ENCODE measurements at places on chromosomes 2 and 18.
A peak's percentile ranks its signal among the peaks of the same experiment; 100 is the strongest.

- peaks cover 4% of the 10 kb centered on the region for H3K4me1 ChIP-seq
- H3K36me3 ChIP-seq, result peaks cover 1% of the 10 kb centered on the region
- H3K27me3 ChIP-seq, result peaks cover 14% of the 10 kb centered on the region
- no peak overlapping the region for H3K4me3 ChIP-seq
- H3K27ac ChIP-seq, result no peak overlapping the region
These were observed 44.1 kb downstream of the TMEM163 start for GRCh38 chr2:134674687-134675086.

GRCh38 chr2:45170191-45171135 is 161.2 kb upstream of the SIX2 start:
- DNase-seq, result no peak
- H3K4me3 ChIP-seq, result peak overlapping the region; percentile 73
- peaks cover 65% of the 10 kb centered on the region for H3K27me3 ChIP-seq
- peaks cover 12% of the 10 kb centered on the region for H3K4me1 ChIP-seq
- no peaks in the 10 kb centered on the region for H3K36me3 ChIP-seq

DNA sequence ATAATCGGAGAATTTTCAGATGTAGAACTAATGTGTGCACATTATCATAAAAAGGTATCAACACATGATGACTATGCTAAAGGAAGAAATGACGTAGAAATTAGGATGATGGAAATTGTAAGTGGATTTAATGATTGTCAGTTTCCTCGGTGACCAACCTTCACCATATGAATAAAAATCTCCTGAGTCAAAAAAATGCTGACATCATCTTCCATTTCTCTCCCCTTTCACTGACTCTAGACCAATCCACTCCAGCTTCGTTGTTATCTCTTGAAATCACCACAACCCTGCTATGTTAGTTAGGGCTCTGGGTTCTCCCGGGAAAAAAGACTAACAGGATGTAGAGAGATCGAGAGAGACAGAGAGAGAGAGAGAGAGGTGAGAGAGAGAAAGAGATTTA is 204.8 kb upstream of the KYNU start:
- no peaks in the 10 kb centered on the region for H3K36me3 ChIP-seq
- no peak overlapping the region for H3K27ac ChIP-seq
- H3K4me1 ChIP-seq, result no peaks in the 10 kb centered on the region
- no peak overlapping the region for H3K4me3 ChIP-seq
- DNase-seq, result no peak

DNA sequence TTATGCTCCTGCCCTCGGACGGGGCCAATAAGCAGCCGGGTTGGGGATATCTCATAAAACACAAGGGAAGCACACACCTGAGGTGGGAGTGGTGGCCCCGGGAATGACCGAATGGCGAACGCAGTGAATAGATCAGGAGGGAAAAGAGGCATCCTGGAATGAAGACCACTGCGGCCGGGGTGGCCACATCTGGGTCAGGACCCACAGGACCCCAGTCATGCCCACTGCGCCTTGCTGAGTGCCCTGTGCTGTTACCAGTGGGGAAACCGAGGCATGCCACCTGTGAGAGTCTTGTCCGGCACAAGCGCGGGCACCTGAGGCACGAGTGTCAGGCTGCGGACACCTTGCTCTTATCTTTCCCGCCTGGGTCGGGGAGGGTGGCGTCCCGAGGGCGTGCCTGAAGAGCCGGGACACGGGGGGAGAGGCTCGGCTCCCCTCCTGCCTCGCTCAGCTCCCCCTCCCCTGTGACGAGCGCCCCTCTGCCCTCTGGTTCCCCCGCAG is 1.6 kb downstream of the PDCD1 start:
- H3K4me1 ChIP-seq, result no peaks in the 10 kb centered on the region
- H3K4me3 ChIP-seq, result no peak overlapping the region
- H3K27ac ChIP-seq, result no peak overlapping the region
- no peaks in the 10 kb centered on the region for H3K36me3 ChIP-seq
- DNase-seq, result no peak

GRCh38 chr2:161979490-161979889 is 94.5 kb downstream of the DPP4 start:
- no peak overlapping the region for H3K4me3 ChIP-seq
- peaks cover 11% of the 10 kb centered on the region for H3K27me3 ChIP-seq
- no peaks in the 10 kb centered on the region for H3K4me1 ChIP-seq
- DNase-seq, result no peak
- H3K36me3 ChIP-seq, result no peaks in the 10 kb centered on the region

- no peak for DNase-seq
- no peaks in the 10 kb centered on the region for H3K27me3 ChIP-seq
- H3K27ac ChIP-seq, result no peak overlapping the region
- H3K36me3 ChIP-seq, result no peaks in the 10 kb centered on the region
- H3K4me3 ChIP-seq, result no peak overlapping the region
These were observed 23.3 kb downstream of the CYP26B1 start for GRCh38 chr2:72124376-72124775.

- no peak overlapping the region for H3K27ac ChIP-seq
- peaks cover 2% of the 10 kb centered on the region for H3K4me1 ChIP-seq
- no peak for DNase-seq
- no peak overlapping the region for H3K4me3 ChIP-seq
- no peaks in the 10 kb centered on the region for H3K27me3 ChIP-seq
- H3K36me3 ChIP-seq, result no peaks in the 10 kb centered on the region
These were observed 546.2 kb upstream of the SETBP1 start for GRCh38 chr18:44134447-44134846.
